Renal cortical epithelial cell (primary cell): ENCODE measurements at places on chromosomes 11 and 22. TPM values are rescaled to one million over a fixed set of nuclear protein-coding genes. Genes with fewer than 3 reads are reported as not detected.

The SLC22A8 gene
- not detected in 2 replicates for total RNA-seq

GRCh38 chr11:792873-793272 is 3.0 kb upstream of the CEND1 start:
- DNase-seq, result no peak

DNA sequence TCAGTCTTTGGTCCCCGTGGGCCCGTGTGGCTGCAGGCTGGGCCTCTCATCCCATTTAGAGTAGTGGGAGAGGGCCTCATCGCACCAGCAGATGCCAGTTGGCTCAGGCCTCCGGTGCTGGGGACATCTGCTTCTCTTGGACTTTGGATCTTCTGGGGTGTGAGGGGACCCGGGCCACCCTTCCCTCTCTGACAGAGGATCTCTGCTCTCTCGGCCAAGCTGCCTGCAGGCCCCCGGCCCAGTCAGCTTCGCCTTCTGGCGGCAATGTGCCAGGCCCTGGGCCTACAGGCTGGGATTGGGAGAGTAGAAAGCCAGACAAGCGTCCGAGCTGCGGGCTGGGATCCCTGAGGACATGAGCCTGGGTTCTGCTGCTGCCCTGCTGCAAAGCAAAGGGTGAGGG is 15.0 kb upstream of the FGF3 start:
- no peak for DNase-seq

The ELMOD1 gene
- total RNA-seq, result 0.10 TPM in 1 of 2 replicates, not detected in the other

The OR8D4 gene
- not detected in 2 replicates for total RNA-seq

The IRAG1 gene
- under 0.01 and 0.15 TPM in 2 replicates for total RNA-seq

DNA sequence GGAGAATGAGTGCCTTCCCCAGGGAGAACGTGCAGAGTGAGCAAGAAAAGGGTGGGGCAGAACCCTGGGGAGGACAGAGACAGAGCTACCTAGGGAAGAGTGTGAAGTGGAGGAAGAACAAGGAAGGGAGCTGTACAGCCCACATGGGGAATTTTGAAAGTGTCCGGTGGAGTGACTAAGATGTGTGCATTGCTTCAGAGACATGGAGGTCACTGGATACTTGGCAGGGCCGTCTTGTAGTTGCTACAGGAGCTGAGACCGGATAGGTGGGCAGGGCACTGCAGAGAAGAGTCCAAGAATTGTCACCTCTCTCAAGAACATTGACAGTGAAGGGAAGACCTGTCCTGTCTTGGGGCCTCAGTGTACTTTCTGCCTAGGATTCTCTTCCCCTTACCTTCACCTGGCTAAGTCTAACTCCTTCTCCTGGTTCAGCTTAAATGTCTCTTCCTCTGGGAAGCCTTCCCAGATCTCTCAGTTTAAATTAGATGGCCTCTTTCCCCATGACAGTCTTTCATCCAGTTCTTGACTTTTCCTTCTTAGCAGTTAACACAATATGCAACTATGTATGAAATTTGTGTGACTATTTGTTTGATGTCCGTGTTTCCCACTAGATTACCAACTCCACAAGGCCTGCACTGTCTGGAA is 9.2 kb upstream of the P2RY6 start:
- DNase-seq, result peak; percentile 65

The ACR gene
- total RNA-seq, result not detected in 2 replicates

GRCh38 chr11:59810911-59811259 is 307 bp upstream of the MRPL16 start:
- no peak for DNase-seq
